CD8-positive, alpha-beta memory T cell (primary cell): ENCODE measurements at places on chromosomes 7 and 10.

- no peak for DNase-seq
These were observed 7.7 kb downstream of the DPCD start for GRCh38 chr10:101595591-101596433.

DNA sequence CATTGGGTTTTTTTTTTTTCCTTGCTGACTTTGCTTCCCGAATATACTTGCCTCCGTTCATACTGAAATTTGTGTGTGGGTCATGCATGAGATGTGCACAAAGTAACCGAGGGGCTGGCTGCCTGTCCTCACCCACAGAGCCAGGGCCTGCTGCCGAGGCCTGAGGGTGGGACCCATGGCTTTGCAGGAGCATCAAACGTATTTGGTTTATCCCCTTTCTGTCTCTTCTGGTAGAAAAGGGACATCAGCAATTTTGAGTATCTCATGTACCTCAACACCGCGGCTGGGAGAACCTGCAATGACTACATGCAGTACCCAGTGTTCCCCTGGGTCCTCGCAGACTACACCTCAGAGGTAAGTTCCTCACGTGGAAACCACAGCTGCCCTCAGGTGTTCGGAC is 3.5 kb upstream of the LRRC18 start:
- DNase-seq, result no peak

- DNase-seq, result no peak
These were observed 324.8 kb upstream of the GLI3 start for GRCh38 chr7:42561797-42562196.

DNA sequence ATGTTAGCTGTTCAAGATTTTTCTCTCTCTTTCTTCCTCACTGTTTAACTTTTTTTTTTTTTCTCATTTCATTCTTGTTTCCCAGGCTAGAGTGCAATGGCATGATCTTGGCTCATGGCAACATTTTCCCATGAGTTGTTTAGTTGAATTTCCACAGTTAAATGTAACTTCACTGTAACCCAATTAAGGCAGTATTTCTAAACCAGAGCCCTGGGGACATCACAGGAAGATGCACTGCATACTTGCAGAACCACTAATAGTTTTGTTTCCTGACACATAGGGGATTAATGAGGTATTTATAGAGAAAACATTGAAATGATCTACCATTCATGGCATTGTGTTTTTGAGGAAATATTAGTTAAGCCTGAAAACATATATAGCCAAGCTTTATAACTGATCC is 795.6 kb upstream of the GHITM start:
- no peak for DNase-seq

- DNase-seq, result no peak
These were observed 65.7 kb downstream of the AP3M1 start for GRCh38 chr10:74084955-74085354.

DNA sequence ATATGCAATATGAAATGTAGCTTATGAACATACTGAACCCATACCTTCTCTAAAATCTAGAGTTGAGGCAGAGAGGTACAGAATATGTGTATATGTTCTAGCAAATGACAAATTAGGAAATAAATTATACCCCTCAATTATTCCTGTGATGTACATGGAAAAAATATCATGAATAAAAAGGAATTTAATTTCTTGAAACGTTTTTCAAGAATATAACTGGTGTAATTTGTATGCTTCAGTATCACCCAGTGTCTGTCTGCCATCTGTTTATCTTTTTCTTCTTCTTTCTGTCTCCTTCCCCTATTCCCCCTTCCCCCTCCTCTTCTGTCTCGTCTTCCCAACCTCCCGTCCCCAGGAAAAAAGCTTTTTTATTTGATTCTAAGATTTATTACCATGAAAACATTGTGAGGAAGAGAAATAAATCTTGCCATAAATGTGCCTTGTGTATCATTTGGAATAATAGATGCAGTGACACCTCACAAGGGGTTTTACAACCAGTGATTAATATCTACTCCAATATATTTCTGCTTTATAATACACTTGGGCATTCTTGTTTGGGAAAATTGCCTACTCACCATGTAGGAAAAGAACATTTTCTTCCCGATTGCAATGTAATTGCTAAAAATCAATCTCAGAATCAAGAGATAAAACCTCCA is 12.2 kb downstream of the LANCL2 start:
- DNase-seq, result no peak

DNA sequence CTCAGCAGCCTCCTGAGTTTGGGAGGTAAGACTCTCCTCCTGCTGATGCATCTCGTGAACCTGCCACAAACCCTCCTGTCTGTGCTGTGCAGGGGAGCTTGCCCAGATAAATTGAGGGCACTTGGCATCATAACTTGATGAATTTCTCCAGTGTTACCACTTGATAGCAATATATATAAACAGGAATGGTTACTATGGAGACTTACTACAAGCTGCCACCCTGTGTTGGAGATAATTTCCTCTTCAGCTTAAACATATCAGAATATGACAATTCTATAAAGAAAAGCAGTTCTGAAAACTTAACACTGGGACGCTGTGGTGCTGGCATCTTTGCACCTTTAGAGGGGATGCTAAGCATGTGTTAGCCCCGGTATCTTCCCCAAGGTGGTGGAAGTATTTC is 14.9 kb downstream of the PFKFB3 start:
- DNase-seq, result no peak
